Mesenchymal stem cell (in vitro differentiated cells and primary cell): ENCODE measurements at places on chromosomes 1 and 21.

DNA sequence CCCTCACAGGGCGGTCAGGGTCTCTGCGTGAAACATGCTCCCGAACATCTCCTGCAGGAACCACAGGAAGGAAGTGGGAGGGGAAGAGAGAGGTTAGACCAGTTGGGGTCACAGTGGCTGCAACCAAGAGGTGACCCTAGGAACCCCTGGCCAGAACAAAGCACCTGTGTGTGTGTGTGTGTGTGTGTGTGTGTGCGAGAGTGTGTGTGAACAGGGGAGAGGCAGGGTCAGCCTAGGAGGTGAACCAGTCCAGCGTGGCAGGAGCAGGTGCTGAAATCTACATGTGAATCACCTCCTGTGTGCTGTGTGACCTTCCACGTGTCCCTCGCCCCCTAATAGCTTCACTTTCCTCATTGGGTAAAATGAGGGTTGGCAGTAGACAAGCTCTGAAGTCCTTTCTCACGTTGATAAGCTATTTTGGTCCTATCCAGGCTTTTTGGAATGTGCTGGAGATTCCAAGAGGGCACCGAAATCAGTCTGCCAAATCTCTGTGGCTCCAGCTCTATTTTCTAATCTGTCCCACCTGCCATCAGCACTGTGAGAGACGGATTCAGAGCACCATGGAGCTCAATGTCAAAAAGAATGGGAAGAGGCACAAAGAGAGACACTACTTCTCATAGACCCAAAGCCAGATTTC lies 27.8 kb downstream of the SLC26A9 start:
- no peak for DNase-seq

DNA sequence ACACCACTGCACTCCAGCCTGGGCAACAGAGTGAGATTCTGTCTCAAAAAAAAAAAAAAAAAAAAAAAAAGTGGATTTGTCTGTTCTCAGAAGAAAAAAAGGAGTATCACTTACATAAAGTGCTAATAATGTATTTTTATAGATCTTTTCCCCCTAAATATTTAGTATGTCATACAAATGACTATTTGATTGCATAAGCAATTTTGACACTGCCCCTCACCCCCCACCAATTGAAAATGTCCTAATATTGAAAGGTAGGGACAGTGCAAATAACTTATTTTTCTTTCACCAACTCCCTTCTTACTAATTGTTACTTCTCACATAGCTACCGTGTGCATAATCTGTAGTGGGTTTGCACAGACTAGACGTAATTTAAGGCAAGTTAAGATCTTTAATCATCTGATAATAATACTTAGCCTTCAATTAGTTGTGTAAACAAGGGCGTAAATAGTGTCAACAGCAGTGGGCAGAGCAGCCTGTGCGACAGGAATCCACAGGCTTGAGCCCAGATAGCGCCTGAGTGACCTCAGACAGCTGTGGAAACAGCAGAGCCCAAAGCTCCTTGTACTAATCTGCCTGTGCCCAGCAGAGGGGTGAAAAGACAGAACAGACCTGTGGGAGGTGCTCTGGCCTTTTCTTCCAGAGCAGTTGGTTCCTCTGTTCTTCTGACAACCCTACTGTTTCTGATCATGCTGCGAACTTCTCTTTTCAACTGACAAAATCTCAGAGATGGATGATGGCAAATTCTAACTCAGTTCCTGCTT lies 4.5 kb upstream of the IER5 start:
- DNase-seq: peak; percentile 61

DNA sequence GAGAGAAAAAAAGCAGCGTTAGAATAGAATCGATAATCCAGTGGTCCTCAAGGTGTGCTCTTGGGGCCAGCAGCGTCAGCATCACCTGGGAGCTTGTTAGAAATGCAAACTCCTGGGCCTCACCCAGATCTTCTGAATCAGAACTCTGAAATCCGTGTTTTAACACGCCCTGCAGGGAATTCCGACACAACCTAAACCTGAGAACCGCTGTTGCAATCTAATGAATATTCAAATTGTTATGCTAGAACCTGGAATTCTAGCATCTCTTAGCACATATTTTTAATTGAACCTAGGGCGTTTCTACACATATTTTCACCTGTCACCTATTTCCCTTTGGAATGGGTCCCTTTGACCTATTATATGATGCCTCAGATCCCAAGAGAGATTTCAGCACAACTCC lies 175.7 kb downstream of the PSMG1 start:
- DNase-seq: no peak

GRCh38 chr1:221747839-221748238 lies 6.0 kb upstream of the DUSP10 start:
- no peak for DNase-seq

GRCh38 chr1:36964830-36965229 lies 69.5 kb downstream of the GRIK3 start:
- no peak for DNase-seq

DNA sequence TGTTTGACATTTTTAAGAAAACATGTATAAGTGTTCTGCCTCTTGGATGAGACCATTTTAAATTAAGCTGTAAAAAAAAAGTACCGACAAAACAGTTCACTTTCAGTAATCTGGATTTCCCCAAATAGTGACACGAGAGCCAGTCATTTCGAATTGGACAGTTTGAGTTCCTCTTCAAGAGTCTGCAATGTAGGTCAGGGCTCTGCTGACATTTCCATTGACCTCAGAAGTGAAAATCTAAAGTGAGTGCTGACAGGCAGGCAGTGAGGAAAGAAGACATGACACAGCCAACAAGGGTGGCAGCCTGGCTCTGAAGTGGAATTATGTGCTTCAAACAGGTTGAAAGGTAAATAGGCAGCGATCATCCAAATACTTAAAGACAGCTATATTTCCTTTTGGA lies at the start of gene IL23R:
Gene IL23R, plus strand, starts transcription at position 259 of the 400 bp plus-strand sequence. CDS start 1,667 bp downstream, outside the sequence.
- no peak for DNase-seq

DNA sequence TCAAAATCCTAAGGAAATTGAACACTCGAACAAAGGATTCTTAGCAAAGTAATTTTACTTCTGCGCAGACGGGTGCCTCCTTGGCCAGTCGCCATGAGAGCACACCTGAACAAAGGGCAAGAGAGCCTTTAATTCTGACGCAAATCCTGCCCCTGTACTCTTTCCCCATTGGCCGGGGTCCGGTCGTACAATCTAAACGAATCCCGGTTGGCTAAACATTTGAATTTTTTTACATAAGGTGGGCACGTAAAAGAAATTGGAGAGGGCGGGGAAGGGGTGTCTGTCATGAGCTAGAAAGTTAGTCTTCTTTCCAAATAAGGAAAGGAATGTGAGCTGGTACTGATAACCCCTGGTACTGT lies 8.2 kb upstream of the IL22RA1 start:
- no peak for DNase-seq

DNA sequence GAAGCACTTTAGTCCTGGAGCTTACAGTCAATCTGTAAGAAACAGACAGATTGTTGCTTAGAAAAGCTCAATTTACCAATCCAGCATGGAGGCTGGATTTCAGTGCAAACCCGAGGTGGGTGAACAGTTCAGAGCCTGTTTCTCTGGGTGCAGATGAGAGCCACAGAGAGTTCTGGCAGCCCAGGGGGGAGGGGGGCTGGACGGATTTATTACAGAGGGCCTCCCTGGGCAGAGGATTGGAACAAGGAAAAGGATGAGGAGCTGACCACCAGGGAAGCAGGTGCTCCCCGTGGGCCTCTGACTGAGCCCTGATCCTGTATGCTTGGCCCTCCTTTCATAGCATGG lies 38.0 kb upstream of the EPS8L3 start:
- no peak for DNase-seq

DNA sequence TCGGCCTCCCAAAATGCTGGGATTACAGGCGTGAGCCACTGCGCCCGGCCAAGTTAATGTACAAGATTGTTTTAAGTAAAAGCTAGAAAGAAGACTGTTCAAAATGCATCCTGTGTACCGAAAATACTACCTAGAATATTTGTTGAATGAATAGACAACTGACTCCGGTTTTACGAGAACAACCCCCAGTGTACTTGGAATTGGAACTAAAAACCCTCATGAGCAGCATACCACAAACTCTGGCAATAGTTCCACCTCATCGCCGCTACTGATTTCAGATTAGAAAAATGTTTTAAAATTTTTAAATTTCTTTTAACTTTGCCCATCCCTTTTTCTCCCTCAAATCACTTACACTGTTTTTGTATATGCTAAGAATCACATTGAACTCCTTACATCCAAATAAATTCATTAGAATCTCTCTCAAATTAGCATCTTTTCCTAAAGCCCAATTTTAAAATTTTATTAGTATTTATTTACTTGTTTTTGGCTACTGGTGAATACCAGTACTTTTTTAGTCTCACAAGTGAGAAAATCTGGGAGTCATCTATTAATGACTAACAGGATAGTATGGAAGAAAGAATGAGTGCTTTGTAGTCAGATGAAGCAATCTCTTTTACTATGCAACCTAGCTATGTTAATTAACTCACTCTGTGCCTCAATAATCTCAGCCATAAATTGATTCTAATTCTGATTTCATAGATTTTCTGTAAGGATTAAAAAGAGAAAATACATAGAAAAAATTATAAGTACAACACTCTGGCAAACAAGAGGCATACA lies 95.1 kb downstream of the GPATCH2 start:
- DNase-seq: no peak

DNA sequence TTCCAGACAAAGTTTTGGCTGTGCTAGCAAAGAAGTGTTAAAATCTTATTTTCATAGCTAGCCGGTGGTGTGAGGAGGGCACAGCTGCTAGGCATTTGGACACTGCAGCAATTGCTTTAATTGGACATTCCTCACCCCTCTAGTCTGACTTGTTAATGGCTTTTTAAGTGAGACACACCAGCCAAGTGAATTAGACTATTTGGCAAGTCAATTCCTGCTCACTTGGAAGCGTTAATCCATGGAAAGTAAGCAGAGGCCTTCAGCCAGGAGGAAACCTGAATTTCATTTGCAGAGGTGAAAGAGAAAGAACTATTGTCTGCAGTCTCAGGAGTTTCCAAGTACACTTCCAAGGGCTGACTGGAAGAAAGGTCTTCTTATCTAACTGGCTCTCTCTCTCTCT lies 175.7 kb downstream of the ST6GALNAC3 start:
- no peak for DNase-seq

DNA sequence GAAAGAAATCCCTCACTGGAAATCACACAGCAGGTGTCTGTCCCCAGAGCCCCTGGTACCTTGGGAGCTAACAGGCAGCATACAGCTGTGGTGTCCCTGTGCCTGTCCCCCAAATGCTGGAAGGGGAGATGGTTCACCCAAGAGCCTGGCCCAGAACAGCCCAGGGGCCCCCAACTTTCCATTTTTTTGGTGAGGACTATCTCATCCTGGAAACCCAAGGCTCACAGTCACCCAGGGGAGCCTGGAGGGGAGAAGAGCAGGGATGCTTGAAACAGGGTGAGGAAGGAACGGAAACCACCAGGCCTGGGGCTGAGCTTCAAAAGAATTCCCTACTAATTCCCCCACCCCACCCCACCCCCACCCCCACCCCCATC lies 3.6 kb downstream of the SDC3 start:
- no peak for DNase-seq

DNA sequence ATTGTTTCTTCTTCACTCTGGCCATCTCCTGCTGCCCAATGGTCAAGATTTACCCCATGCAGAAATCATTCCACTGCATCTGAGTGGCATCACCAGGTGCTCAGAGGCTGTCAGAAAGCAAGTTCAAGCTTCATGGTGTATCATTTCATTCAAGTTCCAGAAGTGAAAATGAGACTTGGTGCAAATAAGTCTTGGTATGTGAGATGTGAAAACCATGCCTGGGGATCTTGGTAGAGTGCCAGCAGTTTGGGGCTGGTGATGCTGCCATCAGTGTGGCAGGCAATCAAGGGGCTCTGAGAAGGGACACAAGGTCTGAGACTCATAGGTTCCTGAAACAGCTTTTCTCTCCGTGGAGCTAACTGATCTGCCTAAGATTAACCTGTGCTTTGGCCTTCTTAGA lies 52.0 kb downstream of the CD2 start:
- DNase-seq: no peak

GRCh38 chr21:45580181-45580575 lies 37.9 kb upstream of the SLC19A1 start:
- no peak for DNase-seq

- DNase-seq: no peak
These were observed 7.2 kb downstream of the HLCS start for GRCh38 chr21:36959020-36959835.

DNA sequence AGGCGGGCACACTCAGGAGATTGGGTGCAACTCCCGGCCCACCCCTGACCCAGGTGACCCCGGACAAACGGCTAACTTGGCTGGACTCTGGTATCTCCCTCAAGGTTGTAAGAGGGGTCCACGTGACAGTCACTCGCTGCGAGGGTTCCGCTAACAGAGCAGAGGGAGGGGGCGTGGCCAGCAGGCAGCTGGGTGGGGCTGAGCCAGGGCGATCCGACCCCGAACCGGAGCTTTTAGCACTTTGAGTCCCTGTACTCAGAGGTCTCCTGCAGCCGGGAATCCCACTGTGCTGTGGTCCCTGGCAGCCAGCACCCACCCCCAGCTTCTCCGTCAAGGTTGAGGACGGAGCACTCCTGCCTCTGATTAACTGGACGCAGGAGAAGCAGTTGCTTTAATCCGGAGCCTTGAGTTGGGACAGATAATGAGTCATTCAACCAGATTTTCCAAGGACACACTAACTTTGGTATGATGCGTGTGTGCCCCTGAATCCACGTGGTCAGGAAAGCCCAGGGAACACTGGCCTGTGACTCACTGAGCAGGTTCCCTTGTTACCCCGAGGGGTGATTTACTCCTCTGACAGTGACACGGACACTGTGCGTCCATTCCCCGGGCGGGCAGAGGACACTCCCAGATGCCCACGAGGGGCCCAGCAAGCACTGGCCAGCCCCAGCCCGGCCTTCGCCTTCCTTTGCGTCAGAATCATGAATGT lies 16.8 kb downstream of the TRPM2 start:
- DNase-seq: peak; percentile 61

DNA sequence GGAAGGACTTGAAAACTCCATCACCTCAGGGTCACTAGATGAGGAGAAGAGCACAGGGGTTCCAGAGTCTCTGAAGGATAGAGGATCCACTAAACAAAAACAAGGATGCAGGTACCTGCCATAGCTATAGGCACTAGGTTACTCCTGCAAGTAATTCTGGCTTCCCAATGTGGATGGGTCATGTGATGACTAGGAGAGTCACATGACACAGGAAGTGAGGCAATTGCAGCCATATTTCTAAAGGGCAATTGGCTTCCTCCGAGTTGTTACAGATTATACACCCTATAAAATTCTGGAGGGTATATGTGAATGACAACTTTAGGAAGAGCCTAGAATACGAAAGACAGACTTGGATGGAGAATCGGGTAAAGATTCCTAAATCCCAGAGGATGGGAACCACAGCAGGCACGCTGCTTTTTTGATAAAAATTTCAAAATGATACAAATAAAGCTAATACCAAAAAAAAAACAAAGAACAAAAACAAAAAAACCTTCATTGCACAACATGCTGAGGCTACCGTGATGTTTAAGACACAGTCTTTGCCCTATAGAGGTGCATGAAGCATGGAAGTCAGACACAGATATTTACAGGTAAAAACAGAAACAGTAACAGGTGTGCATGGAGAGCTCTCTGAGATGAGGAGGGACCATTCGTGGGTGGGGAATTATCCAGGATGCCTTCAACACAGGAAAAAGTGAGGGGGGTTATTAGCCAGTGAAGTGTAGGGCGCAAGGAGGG lies 10.5 kb downstream of the MTX1 start:
- DNase-seq: peak; percentile 62
